ENCODE measurements at places on chromosomes 5 and 9. TPM values are rescaled to one million over a fixed set of nuclear protein-coding genes. Genes with fewer than 3 reads are reported as not detected.

Gene CTXN3
- total RNA-seq, result not detected

Gene STPG3
- not detected for total RNA-seq

Gene ADRB2
- 0.73 TPM for total RNA-seq

Gene PDLIM7
- total RNA-seq, result 65.0 TPM

Gene CKMT2
- total RNA-seq, result not detected

Gene SUSD3
- total RNA-seq, result 1.2 TPM

Gene KCNIP1
- not detected for total RNA-seq

Gene C9
- total RNA-seq, result not detected

Gene CETN3
- total RNA-seq, result 27.2 TPM

Gene ANAPC2
- 34.7 TPM for total RNA-seq

Gene BTF3
- total RNA-seq, result 1,033 TPM

Gene BNC2
- total RNA-seq, result 4.9 TPM

Gene PGM5
- not detected for total RNA-seq

Gene FABP6
- 1.1 TPM for total RNA-seq

Gene CCDC171
- 0.55 TPM for total RNA-seq

Gene JAKMIP2
- total RNA-seq, result not detected

Gene RNF183
- total RNA-seq, result not detected

Gene EDIL3
- total RNA-seq, result 0.31 TPM

Gene TRIP13
- 66.4 TPM for total RNA-seq

Gene PCDHB15
- total RNA-seq, result not detected

Gene FCN2
- total RNA-seq, result not detected

Gene C8G
- total RNA-seq, result 0.94 TPM

Gene TAS2R1
- total RNA-seq, result not detected

Gene TMC1
- not detected for total RNA-seq

Gene DOCK2
- 3.5 TPM for total RNA-seq

Gene RPL35
- total RNA-seq, result 3,262 TPM

Gene ADAMTS19
- not detected for total RNA-seq

Gene RETREG1
- 2.8 TPM for total RNA-seq

Gene ARSK
- total RNA-seq, result 8.6 TPM

Gene LECT2
- total RNA-seq, result not detected

Gene ARHGEF39
- 18.0 TPM for total RNA-seq

Gene HMGCR
- total RNA-seq, result 26.8 TPM

Gene TSSK1B
- not detected for total RNA-seq

Gene KCNV2
- not detected for total RNA-seq

Gene IRX4
- not detected for total RNA-seq

Gene EGFLAM
- total RNA-seq, result 0.26 TPM

Gene SNAPC3
- 20.3 TPM for total RNA-seq

Gene NFIB
- total RNA-seq, result 11.1 TPM

Data from A549 treated with ZK216348 at 1 μM for 4 hours (cell line).